Naive thymus-derived CD8-positive, alpha-beta T cell (primary cell): ENCODE measurements at places on chromosomes 7 and 10.

DNA sequence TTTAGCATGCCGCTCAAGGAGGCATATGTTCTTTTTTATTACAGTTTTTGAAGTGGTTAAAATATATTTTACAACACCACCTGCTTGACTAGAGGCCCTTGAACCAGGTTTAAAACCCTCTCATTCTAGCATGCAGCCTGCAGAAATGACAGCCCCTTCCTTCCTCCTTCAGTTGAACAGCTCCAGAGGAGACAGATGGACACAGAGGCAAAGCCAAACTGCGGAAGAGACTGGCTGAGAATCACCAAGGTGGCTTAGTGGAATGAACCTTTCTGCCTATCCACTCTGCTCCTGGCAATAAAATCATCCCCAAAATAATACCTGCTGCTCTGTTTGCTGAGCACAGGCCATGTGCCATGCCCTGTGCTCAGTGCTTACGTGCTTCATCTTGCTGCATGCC is 23.9 kb upstream of the PLPP4 start:
- no peak for DNase-seq

GRCh38 chr7:1170741-1171501 is 10.9 kb upstream of the ZFAND2A start:
- no peak for DNase-seq

GRCh38 chr7:78398576-78398975 is 600.0 kb downstream of the PHTF2 start:
- DNase-seq: no peak

DNA sequence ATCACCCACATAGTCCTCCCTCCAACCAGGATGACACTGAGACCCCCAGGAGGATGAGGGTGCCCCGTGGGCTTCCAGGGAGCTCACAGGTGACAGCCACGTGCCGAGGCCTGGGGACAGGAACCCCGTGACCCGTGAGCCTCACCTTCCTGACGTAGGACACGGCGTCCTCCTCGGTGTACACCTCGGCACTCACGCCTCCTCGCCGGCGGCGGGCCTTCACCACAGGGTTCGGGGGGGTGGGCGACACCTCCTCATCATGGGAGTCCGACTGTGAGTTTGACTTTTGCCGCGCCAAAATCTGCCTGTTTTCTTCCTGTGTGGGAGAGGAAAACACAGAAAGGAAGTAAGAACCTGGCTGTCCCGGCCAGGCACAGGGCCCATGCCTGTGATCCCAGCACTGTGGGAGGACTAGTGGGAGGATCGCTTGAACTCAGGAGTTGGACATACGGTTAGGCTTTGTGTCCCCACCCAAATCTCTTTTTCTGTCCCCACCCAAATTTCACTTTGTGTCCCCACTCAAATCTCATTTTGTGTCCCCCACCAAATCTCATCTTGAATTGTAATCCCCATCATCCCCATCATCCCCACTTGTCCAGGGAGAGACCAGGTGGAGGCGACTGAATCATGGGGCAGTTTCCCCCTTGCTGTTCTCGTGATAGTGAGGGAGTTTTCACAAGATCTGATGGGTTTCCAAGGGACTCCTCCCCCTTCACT is 45.9 kb upstream of the DNAAF5 start:
- no peak for DNase-seq

- peak; percentile 56 for DNase-seq
These were observed 45.0 kb downstream of the ALOX5 start for GRCh38 chr10:45418849-45419675.

GRCh38 chr10:115065801-115066200 is 27.4 kb upstream of the ATRNL1 start:
- DNase-seq: no peak

DNA sequence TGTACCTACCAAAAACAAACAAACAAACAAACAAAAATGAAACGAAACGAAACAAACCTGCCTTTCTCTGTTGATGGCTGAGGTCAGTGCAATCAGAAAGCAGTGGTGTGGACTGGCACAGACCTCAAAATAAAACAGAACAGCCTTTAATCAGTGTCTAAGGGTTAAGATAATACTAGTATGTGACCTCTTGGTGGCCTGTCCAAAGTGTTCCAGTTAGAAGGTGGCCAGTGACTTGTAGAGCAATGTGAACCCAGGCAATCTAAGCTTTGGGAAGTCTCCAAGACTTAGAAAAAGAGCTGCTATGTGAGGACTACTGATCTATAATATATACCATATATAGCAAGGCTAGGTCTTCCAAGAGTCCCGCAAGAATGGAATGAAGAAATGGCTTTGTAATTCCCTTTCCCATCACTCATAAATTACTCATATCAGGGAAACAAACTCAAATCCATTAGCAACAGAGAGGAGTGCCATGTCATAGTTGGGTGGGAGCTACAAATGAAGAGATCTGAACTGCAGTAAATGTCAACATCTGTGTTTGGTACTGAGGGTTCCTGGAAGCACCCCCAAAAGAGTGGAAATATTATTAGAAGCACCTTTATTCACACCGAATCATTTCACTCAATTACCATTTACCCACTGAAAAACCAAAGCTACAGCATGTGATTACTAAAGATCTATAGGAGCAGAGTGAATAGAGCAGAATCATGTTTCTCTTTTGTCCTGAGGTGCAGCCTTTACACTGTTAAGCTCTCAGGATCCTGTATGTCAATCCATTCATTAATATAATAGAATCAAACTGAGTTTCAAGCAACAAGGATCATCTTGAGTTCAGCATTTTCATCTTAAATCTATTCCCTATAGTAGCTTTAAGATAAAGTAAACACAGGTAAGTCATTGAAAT is 28.0 kb downstream of the ABLIM1 start:
- no peak for DNase-seq
